Activated CD8-positive, alpha-beta memory T cell treated with anti-CD3 and anti-CD28 coated beads, Interleukin-2, amount 10 ng/mL, durations not matched to agents 7 days and 5 days (primary cell): ENCODE measurements at places on chromosomes 6 and 20. TPM values are rescaled to one million over a fixed set of nuclear protein-coding genes. Genes with fewer than 3 reads are reported as not detected.

ANKRD66 gene
- total RNA-seq, result not detected

THBD gene
- total RNA-seq, result not detected

NT5E gene
- 17.3 TPM for total RNA-seq

GLP1R gene
- total RNA-seq, result not detected

GRM1 gene
- total RNA-seq, result not detected

HIVEP1 gene
- 42.0 TPM for total RNA-seq

SIGLEC1 gene
- total RNA-seq, result not detected

C20orf204 gene
- total RNA-seq, result 17.5 TPM

MCHR2 gene
- not detected for total RNA-seq

HLA-DQB1 gene
- total RNA-seq, result 89.8 TPM

SLC22A16 gene
- not detected for total RNA-seq

STMND1 gene
- not detected for total RNA-seq

NUP43 gene
- 75.3 TPM for total RNA-seq

PRDM1 gene
- 97.1 TPM for total RNA-seq

SNRPB2 gene
- total RNA-seq, result 86.1 TPM

CST1 gene
- total RNA-seq, result not detected

BMP7 gene
- total RNA-seq, result not detected

HEY2 gene
- total RNA-seq, result not detected

GABRR1 gene
- total RNA-seq, result not detected

LINC00237 gene
- total RNA-seq, result 0.35 TPM

IGF2R gene
- 83.1 TPM for total RNA-seq

RCAN2 gene
- 0.91 TPM for total RNA-seq

ANKEF1 gene
- total RNA-seq, result 4.8 TPM

BPIFB4 gene
- not detected for total RNA-seq

CCHCR1 gene
- total RNA-seq, result 48.3 TPM

OLIG3 gene
- 0.94 TPM for total RNA-seq

NR2E1 gene
- total RNA-seq, result not detected

MTRF1L gene
- 15.5 TPM for total RNA-seq

KLHDC3 gene
- 62.6 TPM for total RNA-seq

STX16 gene
- 165 TPM for total RNA-seq

PLN gene
- not detected for total RNA-seq

GRIK2 gene
- not detected for total RNA-seq

BPIFB1 gene
- not detected for total RNA-seq

PBOV1 gene
- total RNA-seq, result not detected

STX11 gene
- 29.0 TPM for total RNA-seq

CLPSL1 gene
- not detected for total RNA-seq

TSBP1 gene
- total RNA-seq, result not detected
